ENCODE measurements at places on chromosomes 12 and 14.
A peak's percentile ranks its signal among the peaks of the same experiment; 100 is the strongest.

DNA sequence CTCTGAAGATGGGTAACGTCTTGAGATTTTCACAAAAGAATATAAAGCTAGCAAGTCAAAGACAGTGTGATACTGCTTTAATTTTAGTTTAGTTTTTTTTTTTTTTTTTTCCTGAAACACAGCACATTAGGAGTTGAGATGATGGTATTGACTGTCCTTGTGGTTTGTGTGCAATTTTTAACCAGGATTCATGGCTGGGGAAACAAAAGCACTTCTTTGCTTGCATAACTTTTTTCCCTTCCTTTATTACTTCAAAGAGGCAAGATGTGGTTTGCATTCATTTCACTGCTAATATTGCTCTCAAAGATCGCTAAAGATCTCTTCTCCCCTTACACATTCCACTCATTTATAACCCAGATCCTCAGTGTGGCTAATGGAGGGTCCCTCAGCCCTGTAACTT lies 157.1 kb upstream of the PZP start:
- DNase-seq: no peak

DNA sequence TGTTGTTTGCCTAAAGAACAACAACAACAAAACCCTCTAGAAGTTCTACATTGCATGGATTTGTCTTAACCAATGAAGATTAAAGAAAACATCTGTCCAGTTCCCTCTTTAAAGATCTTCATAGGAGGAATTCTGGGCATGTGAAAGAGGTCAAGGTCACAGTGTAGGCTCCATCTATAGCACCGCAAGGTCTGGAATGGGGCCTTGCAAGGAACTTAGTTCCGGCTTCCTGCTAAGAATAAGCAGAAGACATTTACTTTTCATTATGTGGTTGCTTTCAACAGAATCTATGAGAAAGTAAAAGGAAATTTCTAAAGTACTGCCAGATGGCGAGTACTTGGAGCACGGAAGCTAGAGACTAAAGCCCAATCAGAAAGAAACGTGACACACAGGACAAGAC lies 57.2 kb upstream of the GNPNAT1 start:
- DNase-seq: no peak

GRCh38 chr12:91496337-91496736 lies 313.7 kb upstream of the DCN start:
- DNase-seq: no peak

DNA sequence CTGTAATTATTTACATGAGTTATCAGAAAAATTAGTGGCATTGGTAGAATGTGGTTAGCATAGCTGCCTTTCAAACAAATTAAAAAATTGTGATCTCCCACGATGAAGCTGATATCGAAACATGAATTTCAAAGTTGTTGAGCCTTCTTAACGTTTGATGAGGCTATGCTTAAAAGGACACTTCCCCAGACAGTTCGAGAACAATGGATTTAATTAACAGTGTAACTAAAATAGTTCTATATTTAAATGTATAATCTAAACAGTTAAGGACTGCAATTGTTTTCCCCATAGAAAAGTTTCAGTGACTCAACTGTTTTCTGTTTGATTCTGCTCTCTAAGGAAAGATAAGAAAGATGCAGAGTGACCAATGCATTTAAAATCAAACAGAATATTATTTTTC lies 1.6 kb downstream of the CLEC2B start:
- peak; percentile 25 for DNase-seq

GRCh38 chr12:125314051-125314755 lies 249.0 kb downstream of the AACS start:
- DNase-seq: no peak

Measured in kidney capillary endothelial cell (primary cell).